ENCODE measurements at places on chromosomes 3 and 15.

- DNase-seq = no peak
These were observed 8.8 kb downstream of the KLHL24 start for GRCh38 chr3:183644244-183644643.

- no peak for DNase-seq
These were observed 70.7 kb downstream of the SLC12A8 start for GRCh38 chr3:125141596-125142419.

DNA sequence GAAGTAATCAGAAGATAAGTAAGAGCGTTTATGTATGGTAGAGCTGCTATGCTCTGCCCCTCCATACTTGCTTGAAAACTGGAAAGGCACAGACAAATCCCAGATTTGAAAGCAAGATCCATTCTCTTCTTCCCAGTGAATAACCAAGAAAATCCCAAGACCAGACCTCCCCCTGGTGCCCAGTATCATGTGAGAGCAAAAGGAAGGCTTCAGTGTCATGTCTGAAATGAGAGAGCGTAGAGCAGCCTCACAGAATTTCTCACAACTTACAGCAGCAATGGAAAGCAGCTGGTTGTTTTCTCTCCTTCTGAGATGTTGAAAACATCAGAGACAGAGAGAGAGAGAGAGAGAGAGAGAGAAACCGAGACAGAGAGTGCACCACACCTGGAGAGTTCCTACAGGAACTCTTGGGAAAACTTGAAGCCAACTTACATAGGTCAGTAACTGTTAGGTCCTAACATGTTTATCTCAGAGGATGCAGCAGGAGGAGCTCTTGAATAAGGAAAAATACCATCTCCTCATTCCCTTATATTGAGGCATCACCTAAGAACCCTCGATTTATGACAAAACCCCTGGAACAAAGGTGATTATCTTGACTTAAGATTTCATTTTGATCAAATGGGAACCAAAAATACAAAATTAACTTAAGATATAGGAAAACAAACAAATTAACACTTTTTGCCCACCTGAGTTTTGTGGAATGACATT is 273.3 kb downstream of the NSUN3 start:
- DNase-seq = peak; percentile 19

- no peak for DNase-seq
These were observed 754.4 kb upstream of the GOLIM4 start for GRCh38 chr3:168850109-168850508.

DNA sequence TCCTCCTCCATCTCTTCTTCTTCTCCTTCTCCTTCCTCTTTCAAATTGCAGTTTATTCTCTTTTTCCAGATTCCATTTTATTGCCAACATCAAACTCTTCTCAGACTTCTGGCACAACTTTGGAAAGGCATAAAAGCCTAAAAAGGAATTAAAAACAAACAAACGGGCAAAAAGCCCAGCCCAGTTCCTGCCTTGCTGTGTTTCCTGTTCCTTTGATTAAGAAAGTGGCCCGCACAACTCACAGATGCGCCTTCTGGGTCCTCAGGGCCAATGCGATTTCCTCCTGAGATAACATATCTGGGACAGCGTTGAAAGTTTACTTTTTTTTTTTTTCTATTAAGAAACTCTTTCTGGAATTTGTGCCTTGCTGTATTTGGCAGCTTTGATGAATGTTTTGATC is 158.7 kb upstream of the UBE3A start:
- no peak for DNase-seq

- no peak for DNase-seq
These were observed 82.7 kb upstream of the CHD2 start for GRCh38 chr15:92817339-92817886.

DNA sequence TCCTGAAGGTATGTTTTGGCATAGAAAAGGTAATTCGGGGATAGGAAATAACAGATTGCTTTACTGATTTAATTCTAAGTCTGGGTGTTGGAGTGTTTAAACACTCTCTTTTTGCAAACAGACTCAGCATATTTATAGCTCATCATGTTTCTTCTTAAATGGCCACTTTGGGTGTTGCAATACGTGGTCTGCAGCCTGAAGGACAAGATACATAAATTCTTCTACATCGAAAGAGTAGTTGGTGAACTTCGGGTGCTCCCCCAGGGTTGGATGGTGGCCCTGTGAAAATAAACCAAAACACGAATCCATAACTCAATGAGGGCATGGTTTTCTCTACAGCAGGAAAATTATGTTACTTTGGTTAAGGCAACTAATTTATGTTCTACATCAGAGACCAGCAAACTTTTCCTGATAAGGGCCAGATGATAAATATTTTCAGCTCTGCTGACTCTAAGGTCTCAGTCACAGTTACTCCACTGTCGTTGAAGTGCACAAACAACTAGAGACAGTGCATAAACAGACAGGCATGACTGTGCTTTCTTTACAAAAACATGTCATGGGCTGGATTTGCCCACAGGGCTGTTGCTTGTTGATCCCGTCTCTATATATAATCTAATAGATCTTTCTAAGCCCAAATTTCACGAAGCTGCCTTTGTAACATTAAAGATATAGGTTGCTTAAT is 35.9 kb downstream of the EOGT start:
- DNase-seq = no peak

DNA sequence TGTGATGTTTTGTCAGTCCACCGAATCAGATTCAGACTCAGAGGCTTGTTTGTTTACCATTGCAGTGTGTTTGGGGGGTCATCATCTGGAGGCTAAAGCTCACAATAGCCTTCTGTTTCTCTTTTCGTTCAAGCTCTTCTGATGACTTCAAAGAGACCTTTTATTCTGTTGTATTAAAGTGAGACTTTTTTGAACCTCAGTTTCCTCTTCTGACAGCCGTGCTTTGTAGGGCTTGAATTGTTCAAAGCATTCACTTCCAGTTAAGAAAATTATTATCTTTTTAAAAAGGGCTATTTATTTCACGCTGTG is 1.3 kb downstream of the PXK start:
- no peak for DNase-seq

- no peak for DNase-seq
These were observed 29.0 kb downstream of the ABHD6 start for GRCh38 chr3:58266577-58266976.

- no peak for DNase-seq
These were observed 23.1 kb upstream of the ULK4 start for GRCh38 chr3:41985018-41985417.

DNA sequence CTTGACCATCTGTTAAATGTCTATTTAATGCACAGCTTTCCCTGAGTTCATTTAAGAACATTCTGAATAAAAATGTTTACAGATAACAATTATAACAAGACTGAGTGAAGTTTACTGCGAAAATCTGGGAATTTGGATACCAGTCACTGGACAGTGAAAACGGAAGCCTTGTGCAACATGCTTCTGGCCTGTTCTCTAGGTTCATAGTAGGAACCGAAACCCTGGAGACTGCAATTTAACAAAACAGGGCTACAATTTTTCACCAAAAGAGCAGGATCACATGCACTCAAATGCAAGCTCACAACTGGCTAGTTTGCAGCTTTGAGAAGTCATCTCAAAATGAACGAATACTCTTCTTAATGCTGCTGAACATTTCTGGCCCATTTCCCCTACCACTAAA is 435.9 kb downstream of the NR2F2 start:
- no peak for DNase-seq

DNA sequence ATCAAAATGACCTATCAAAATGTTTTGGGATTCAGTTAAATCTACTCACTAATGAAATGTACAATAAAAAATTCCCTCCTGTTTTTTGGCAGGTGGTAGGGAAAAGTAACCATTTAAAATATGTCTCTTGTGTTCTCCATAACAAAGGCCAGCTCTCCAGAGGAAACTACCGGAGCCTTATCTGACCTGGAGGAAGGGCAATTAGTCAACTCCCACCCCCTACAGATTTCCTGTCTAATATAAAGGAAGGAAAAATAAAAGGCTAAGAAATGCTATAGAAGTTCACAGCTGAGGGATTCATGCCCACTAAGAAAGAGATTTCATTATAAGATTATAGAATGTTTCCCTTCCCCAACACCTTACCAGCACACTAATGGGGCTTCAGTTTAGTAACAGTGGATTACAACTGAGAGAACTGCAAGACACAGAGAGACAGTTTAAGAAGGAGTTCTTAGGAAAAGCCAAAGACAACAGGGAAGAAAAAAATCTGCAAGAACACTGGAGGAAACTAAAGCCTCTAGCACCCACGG is 376.5 kb upstream of the KCNMB2 start:
- DNase-seq = no peak

DNA sequence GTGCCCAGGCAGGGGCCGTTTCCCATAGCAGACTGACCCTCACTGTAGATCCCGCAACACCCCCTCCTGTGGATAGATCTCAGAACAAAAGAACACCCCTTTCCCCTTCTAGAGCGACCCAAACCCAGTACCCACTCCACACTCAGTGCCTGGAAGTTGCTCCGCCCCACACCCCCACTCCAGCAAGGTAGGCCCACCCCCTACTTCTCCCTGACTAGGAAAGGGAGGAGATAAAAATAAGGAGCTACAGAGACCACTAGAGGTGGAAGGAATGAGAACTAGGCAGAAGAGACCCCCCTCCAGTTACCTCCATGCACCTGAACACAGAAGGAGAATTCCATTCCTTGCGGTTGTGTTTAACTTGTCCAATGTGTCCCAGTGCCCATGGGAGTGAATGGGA is 30.2 kb upstream of the PARL start:
- DNase-seq = no peak

DNA sequence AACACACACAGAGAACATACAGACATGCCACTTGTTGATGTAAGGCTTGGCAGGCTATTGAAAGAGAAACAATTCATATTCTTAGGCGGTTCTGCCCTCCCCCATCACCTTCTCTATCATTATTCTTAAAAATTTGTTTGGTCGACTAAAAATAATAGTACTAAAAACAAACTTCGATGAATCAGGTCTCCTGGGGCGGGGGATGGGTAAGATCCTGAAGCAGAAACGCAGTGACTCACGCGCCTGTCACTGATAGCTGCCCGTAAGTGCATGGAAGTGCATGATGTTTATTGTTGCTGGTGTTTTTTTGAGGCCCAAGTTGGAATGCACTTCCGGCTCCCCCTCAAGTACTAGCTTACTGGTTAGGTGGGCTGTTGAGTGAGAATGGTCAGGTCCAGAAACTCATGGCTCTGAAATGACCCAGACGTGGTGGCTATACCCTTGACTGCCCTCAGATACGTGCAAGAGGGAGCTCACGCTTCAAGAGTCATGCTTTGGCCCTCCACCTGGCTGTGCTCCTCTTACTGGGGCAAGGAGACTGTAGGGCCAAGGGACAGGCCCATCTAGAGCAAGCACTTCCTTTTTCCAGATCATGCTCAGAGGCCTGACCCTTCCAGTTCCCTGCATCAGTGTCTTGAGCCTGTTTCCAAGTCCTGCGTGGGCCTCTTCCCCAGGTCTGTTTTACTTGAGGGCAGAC is 10.9 kb downstream of the SMAD3 start:
- no peak for DNase-seq

- DNase-seq = no peak
These were observed 8.6 kb upstream of the TRIM59 start for GRCh38 chr3:160458151-160458550.

DNA sequence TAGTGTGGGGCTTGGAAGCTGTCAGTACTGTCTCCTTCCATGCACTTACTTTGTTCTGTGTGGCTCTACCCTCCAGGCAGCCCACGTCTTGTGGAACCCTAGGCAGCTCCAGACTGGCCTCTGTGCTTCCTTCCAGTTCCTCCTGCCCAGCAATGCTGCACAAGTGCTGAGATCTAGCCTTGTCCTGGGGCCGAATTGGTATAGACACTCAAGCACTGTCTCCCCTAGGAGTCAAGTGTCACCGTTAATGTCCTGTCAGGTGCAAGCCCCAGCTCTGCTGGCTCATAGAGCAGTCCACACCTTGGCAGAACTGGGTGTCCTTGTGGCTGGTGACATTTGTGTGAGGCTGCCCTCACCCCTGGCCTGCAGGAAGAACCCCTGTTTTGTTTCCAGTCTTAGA is 130.1 kb downstream of the EEFSEC start:
- DNase-seq = no peak

DNA sequence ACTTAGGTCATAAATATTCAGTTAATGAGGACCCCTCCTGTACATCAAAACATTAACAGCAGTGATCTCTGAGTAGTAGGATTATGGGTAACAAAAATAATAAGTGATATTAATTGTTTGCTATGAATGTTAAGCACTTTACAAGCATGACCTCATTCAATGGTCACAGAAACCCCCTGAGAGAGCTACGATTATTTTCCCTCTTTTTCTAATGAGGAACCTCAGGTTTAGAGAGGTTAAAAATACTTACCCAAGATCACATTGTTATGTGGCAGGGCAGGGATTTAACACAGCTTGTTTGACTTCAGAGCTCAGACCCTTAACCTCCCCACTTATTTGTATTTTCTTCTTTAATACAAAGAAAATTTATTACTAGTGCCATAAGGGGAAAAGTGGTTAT is 228.2 kb downstream of the TBL1XR1 start:
- no peak for DNase-seq

DNA sequence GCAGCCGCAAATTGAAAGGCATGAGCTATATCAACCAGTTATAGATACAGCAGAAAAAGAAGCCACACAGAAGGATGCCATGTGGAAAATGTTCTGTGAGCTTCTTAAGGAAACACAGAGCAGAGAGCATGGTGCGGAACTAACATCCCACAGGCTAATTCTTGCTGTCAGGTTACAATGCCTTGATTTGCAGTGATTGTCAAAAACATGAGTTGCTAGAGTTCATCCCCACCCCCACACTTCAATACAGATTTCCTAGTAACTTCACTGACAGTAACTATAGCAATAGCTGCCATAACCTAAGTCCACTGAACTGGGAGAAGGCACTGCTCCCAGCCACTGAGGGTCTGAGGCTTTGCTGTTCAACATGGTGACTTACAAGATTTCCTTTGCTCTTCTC is 821.6 kb downstream of the SQOR start:
- DNase-seq = no peak

DNA sequence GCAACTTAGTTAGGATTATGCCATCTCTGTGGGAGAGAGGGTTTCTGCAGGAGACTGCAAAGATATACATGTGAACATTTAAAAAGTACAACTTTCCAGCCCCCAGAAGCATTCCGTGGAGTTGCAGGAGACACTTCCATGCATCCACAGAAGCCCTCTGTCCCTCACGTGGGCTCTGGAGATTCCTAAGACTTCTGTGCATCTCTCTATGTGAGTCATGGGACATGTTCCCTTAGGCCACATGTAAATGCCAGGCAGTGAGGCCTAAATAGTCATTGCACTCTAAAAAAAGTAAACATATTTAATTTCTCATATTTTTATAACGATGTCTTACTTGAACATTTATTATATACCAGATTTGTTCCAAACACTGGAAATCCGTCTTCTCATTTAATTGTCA is 126.5 kb upstream of the ROPN1 start:
- no peak for DNase-seq

- DNase-seq = no peak
These were observed 4.9 kb downstream of the MESP2 start for GRCh38 chr15:89781055-89781454.

- no peak for DNase-seq
These were observed 72.9 kb upstream of the ATP2C1 start for GRCh38 chr3:130820976-130821375.

DNA sequence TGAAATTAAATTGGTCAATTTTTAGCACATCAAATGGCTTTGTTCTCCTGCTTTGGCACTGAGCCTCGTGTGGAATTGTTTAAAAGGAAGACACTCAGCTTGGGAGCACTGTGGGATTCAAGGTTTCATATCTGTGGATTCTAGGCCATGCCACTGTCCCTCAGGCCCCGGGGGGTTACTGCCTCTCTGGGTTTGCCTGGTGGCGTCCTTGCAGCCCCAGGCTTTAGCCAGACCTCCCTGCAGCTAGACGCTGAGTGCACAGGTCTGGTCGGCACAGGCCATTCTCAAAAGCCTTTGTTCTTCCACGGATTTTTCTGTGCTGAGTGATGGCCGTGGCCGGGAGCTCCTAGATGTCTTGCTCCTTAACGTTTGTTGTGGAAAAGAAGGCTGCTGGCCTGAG is 76.2 kb downstream of the CACNA2D3 start:
- no peak for DNase-seq

Measured in NCI-H1105 (cell line).